ENCODE measurements at places on chromosomes 7 and 10. TPM values are rescaled to one million over a fixed set of nuclear protein-coding genes. Genes with fewer than 3 reads are reported as not detected.

Gene GTF2IRD1
- total RNA-seq, result 9.7 TPM

Gene FFAR4
- total RNA-seq, result 1.7 TPM

Gene NODAL
- not detected for total RNA-seq

Gene ASIC3
- 0.34 TPM for total RNA-seq

Gene C10orf71
- not detected for total RNA-seq

Gene LIPM
- not detected for total RNA-seq

Gene OR13A1
- total RNA-seq, result not detected

Gene ZPBP
- total RNA-seq, result not detected

Gene STAG3
- 0.65 TPM for total RNA-seq

Gene NDUFB2
- 112 TPM for total RNA-seq

Gene FIGNL1
- total RNA-seq, result 6.3 TPM

Gene TAS2R39
- total RNA-seq, result not detected

Gene ACSM6
- not detected for total RNA-seq

Gene EVX1
- total RNA-seq, result not detected

Gene ZNF485
- 2.9 TPM for total RNA-seq

Gene GIMAP1
- total RNA-seq, result 10.4 TPM

Gene APBB1IP
- total RNA-seq, result 24.3 TPM

Gene KAT6B
- total RNA-seq, result 47.3 TPM

Gene SH2D4B
- 0.49 TPM for total RNA-seq

Gene AKR1E2
- total RNA-seq, result 13.9 TPM

Gene EMX2
- total RNA-seq, result 7.0 TPM

Gene EIF3B
- total RNA-seq, result 76.8 TPM

Data from subcutaneous adipose tissue (tissue), 4 donors.